Activated naive CD8-positive, alpha-beta T cell treated with anti-CD3 and anti-CD28 coated beads, Interleukin-2, amount 50 U/mL, for 24 hours (primary cell): ENCODE measurements at places on chromosomes 12 and 14.

GRCh38 chr14:51430079-51430478, 190.0 kb downstream of the TMX1 start:
- peaks cover 15% of the 10 kb centered on the region for H3K27me3 ChIP-seq
- H3K4me3 ChIP-seq = no peak overlapping the region
- DNase-seq = no peak
- no peak overlapping the region for H3K27ac ChIP-seq

DNA sequence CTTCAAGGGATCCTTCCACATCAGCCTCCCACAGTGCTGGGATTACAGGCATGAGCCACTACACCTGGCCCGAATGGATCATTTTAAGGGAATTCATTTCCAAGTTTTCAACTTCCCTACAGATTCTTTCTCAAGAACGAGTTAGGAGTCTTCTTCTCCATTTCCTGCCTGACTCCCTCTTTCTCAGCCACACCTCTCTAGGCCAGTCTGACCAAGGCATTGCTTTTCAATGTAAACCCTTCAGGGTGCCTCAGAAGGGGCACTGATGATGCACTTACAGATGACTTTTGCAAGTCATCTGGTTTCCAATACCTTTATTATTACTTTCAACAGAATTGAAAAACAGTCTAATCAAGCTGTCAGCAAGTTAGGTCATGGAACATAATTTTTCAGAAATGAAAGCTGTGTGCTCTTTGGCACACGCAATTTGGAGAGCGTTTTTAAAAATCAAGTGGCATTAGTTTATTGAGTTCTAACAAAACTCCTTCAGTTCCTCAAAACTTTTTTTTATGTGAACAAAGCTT, 47.2 kb downstream of the SVOP start:
- H3K27ac ChIP-seq = no peak overlapping the region
- H3K4me3 ChIP-seq = no peak overlapping the region
- H3K36me3 ChIP-seq = no peaks in the 10 kb centered on the region
- no peak for DNase-seq

DNA sequence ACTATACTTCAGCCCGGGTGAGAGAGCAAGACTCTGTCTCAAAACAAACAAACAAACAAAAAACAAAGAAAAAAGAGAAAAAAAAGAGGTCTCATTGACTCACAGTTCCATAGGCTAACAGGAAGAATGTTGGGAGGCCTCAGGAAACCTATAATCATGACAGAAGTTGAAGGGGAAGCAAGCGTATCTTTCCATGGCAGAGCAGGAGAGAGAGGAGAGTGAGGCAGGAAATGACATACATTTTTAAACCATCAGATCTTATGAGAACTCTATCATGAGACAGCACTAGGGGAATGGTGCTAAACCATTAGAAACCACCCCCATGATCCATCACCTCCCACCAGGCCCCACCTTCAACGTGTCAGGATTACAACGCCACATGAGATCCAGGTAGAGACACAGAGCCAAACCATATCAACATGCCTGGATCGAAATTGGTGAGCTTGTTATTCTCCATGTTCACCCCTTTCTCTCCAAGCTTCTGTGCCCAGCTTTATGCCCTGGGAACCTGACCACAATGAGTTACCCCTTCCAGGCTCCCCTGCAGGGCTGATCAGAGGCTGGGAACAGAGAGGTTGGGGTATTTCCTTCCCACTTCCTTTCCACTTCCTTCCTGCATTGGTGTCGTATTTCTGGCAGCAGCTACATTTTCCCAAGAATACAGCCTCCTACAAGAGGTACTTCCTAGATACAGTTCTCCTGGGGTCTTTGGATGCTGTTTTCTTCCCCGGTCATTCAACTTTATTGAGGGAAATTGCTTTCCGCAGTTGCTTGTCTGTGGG, 219.3 kb upstream of the FLRT2 start:
- no peaks in the 10 kb centered on the region for H3K4me1 ChIP-seq
- no peaks in the 10 kb centered on the region for H3K27me3 ChIP-seq
- no peaks in the 10 kb centered on the region for H3K36me3 ChIP-seq
- no peak overlapping the region for H3K27ac ChIP-seq
- no peak for DNase-seq
- H3K4me3 ChIP-seq = no peak overlapping the region

- no peak for DNase-seq
- no peak overlapping the region for H3K4me3 ChIP-seq
- no peak overlapping the region for H3K27ac ChIP-seq
- H3K27me3 ChIP-seq = no peaks in the 10 kb centered on the region
Observed at GRCh38 chr14:92459030-92459949, 54.3 kb upstream of the RIN3 start.

GRCh38 chr12:41419131-41419893, 231.2 kb downstream of the PDZRN4 start:
- H3K4me1 ChIP-seq = no peaks in the 10 kb centered on the region
- H3K4me3 ChIP-seq = no peak overlapping the region
- no peaks in the 10 kb centered on the region for H3K27me3 ChIP-seq
- H3K27ac ChIP-seq = no peak overlapping the region
- no peaks in the 10 kb centered on the region for H3K36me3 ChIP-seq
- DNase-seq = no peak

DNA sequence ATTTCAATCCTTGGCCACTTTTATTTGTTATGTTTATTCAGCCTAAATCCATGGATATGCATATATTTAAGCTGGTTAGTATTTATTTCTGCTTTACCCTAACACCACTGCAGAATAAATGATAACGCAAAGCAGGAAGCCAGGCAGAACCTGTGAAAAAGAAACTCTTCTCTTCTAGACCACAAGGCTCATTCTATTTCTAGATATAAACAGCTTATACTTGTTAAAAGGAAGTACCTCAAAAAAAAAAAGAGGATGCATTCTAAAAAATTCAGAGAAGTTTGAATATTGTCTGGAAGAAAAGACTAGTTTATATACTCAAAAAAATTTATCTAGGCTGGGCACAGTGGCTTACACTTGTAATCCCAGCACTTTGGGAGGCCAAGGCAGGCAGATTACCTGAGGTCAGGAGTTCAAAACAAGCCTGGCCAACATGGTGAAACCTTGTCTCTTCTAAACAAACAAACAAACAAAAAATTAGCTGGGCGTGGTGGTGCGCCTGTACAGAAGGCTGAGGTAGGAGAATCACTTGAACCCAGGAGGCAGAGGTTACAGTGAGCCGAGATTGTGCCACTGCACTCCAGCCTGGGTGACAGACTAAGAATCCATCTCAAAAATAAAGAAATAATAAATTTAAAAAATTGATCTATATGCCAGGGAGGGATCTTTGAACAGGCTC, 55.8 kb downstream of the GALNT4 start:
- peak overlapping the region; percentile 68 for H3K27ac ChIP-seq
- H3K36me3 ChIP-seq = peaks cover 6% of the 10 kb centered on the region
- no peak for DNase-seq
- H3K27me3 ChIP-seq = no peaks in the 10 kb centered on the region

DNA sequence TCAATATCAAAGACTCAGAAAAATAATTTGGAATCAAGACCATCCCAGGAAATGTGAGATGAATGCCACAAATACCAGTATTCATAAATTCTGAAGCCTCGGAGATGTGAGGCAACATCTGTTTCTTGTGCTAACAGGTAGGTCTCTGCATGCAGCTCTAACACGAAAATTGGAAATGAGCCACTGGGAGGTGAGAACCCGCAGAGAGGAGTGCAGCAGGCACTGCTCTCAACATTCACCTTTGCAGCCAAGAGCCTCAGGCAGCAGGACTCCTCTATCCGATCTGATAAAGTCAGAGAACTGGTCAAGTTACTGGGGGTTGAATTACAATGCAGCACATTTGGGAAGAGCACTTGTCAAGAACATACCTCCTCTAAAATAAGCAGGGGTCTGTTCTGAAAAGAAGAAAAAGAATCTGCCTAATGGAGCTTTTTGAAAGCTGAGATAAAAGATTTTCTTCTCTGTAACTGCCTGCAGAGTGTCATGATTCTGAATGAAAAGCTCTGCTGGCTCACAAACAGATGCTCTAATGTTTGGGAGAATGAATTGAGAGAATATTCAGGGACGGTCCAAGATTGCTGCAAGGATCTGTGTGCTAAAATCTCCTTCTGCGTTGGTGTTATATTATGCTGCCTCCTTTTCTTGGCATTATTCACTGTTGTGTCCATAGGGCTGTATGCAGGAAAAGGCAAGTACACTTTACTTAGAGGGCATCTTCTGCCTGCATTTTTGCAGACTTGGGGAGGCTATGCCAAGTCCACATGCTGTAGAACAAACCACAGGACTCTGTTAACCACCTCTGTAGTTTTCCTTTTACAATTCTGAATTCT, 209.6 kb upstream of the KRR1 start:
- peaks cover 3% of the 10 kb centered on the region for H3K36me3 ChIP-seq
- peaks cover 19% of the 10 kb centered on the region for H3K4me1 ChIP-seq
- H3K27me3 ChIP-seq = no peaks in the 10 kb centered on the region
- no peak for DNase-seq
- no peak overlapping the region for H3K4me3 ChIP-seq
- H3K27ac ChIP-seq = no peak overlapping the region

DNA sequence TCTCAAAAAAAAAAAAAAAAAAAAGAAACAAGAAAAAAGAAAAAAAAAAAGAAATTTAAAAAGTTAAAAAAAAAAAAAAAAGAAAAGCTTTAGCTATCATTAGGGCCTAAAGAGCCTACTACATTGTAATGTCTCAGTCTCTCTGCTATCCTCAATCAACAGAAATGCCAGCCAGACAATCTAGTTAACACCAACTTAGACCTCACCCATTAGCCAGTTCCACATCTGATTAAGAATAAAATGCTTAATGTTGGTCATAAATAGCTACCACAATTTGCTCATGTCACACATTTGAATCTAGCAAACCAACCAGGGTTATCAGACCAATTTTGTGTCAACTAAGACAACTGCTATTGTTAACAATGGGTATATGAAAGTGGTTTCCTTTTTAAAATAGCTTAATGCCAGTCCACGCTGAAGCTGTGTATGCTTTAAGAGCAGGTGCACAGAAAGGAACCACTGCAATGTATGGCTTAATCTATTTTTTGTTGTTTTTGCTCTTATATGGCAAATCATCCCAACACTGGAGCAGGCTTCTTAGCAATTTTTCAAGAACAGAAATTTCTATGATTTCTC, 45.5 kb upstream of the SELPLG start:
- H3K36me3 ChIP-seq = peaks cover 17% of the 10 kb centered on the region
- no peak for DNase-seq
- no peak overlapping the region for H3K27ac ChIP-seq

GRCh38 chr12:25130741-25131188, 64.2 kb downstream of the DNAI7 start:
- no peaks in the 10 kb centered on the region for H3K36me3 ChIP-seq
- no peak for DNase-seq
- H3K27ac ChIP-seq = no peak overlapping the region

GRCh38 chr12:68332728-68333630, 817 bp upstream of the MDM1 start:
- H3K36me3 ChIP-seq = peaks cover 2% of the 10 kb centered on the region
- peak overlapping the region; percentile 55 for H3K27ac ChIP-seq
- H3K4me1 ChIP-seq = peaks cover 34% of the 10 kb centered on the region
- H3K27me3 ChIP-seq = no peaks in the 10 kb centered on the region
- DNase-seq = no peak

DNA sequence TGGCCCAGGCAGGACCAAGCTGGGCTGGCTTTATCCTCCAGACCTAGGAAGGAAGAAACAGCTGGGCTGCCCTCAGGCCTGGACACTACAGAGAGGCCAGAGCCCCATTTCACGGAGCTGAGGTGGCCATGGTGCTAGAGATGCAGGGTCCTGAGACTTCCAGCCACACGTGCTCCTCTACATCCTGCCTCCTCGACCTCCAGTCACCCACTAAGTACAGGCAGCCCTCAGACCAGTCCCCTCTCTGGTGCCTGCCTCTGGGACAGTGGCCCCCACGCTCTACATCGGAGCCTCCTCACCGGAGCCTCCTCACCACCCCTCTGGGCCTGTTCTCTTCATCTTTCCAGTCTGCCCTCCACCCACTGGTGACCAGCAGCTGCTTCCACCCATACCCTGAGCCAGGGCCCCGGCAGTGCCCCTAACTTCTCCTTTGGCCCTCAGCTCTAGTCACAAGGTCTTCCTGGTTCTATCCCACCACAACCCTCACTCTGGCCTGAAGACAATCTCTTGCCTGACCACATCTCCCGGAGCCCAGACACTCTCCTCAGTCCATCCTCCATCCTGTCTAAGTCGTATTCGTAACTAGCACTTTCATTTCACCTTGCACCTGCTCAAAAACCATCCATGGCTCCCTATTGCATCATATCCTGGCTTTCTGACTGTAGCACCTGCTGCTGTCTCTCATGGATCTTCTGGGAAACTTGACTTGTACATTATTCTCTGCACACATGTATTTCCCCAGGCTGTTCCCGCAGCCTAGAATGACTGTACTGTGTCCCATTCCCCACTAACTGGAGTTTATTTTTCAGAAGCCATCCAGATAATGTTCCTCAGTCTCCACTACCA, 43.9 kb downstream of the DIO3 start:
- no peaks in the 10 kb centered on the region for H3K4me1 ChIP-seq
- no peak overlapping the region for H3K27ac ChIP-seq
- no peak overlapping the region for H3K4me3 ChIP-seq
- no peaks in the 10 kb centered on the region for H3K36me3 ChIP-seq
- H3K27me3 ChIP-seq = peaks cover 29% of the 10 kb centered on the region

DNA sequence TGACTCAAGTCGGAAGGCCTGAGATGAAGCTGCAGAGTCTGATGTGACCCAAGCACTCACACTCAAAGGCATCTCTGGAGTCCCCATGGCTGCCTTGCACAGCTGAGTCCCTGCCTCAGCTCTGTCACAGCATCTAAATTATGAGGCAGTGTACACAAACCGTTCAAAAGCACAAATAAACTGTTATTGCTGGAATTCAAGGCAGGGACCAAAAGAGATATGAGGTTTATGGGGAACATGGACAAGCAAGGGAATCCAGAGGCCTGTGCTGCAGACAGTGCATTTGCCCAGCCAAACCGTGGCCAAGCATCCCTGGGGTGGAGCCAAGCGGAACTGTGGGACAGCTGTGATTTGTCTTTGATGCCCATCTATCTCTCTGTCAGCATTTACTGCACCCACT, 91.3 kb downstream of the RPS29 start:
- peaks cover 4% of the 10 kb centered on the region for H3K27me3 ChIP-seq
- DNase-seq = no peak
- no peak overlapping the region for H3K4me3 ChIP-seq
- H3K36me3 ChIP-seq = no peaks in the 10 kb centered on the region
- no peaks in the 10 kb centered on the region for H3K4me1 ChIP-seq
